MM.1S (cell line): ENCODE measurements at places on chromosomes 2 and 18.

DNA sequence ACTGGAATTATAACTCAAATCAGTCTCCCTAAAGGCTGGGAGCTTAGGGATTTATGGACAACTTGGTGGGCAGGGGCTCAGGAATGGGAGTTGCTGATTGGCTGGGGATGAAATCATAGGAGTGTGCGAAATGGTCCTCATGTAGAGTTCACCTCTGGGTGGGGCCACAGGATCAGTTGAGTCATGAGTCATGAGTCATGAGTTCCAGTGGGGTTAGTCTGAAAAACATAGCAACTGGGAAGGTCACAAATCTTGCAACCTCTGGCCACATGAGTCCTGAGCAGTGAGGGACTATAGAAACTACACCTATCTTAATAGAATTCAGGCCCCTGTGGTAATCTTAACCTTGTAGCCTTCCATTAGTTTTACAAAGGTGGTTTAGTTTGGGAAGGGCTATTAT lies 383.3 kb downstream of the RBM43 start:
- DNase-seq, result no peak

- DNase-seq, result no peak
These were observed 55.5 kb downstream of the SEPTIN10 start for GRCh38 chr2:109558076-109558882.

- DNase-seq, result no peak
These were observed 291.6 kb downstream of the IRS1 start for GRCh38 chr2:226508005-226508404.

GRCh38 chr2:15986068-15986560 lies 45.8 kb downstream of the MYCN start:
- no peak for DNase-seq

- DNase-seq, result no peak
These were observed 55.3 kb upstream of the HK2 start for GRCh38 chr2:74778381-74779264.

- DNase-seq, result peak; percentile 54
These were observed at the start of gene GYPC for GRCh38 chr2:126655500-126656430. TSS of gene GYPC (plus strand) at chr2:126656158. CDS start at chr2:126656264, 106 bp downstream.

DNA sequence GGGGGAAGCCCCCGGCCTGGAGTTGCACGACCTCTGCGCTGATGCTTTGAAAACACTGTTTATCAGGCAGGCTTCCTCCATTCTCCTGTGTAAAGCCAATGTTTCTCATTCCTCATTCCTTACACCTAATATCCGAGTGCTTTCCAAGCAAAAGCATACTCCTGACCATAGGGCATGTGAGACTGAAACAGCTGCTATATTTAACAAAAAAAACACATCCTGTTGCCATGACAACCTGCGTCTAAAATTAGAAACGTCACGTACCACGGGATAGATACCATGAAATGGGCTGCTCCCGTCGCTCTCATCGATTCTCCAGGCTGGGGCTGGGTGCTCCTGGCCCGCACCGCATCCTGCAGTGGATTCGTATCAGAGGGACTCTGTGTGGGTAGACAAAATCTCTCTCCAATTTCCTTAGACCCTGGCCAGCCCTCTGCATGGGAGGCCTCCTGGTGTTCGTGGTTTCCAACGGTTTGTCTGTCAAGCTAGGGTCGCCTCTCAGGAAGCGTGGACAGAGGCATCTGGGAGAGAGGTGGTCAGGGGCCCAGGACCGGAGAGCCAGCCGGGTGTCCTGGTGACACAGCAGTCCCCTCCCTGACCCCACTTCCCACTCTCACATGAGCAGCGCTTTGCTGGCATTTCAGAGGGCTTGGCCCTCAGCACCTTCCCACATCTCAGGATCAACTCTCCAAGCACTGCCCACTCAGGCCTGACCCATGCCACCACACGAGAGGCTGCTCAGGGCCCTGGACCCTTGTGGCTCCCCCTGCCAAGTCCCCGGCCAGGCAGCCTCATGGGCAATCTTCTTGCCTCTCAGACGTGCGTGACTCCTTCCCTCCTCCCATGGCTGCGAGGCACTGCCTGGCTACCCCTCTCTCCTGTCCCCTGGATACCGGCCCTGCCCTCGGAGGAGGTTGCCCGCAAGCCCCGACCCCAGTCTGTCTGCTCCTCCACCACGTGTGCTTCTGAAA lies 268.1 kb downstream of the NDUFA10 start:
- no peak for DNase-seq

GRCh38 chr2:204732019-204732418 lies 186.7 kb downstream of the PARD3B start:
- DNase-seq, result no peak

GRCh38 chr2:27636766-27637165 lies 7.9 kb downstream of the GPN1 start:
- no peak for DNase-seq

GRCh38 chr2:149625671-149626070 lies 38.1 kb upstream of the MMADHC start:
- no peak for DNase-seq

- peak; percentile 75 for DNase-seq
These were observed at the start of gene GAD1 for GRCh38 chr2:170816504-170817092. TSS of gene GAD1 (plus strand) at chr2:170816887. CDS start at chr2:170818592, 1,705 bp downstream.

DNA sequence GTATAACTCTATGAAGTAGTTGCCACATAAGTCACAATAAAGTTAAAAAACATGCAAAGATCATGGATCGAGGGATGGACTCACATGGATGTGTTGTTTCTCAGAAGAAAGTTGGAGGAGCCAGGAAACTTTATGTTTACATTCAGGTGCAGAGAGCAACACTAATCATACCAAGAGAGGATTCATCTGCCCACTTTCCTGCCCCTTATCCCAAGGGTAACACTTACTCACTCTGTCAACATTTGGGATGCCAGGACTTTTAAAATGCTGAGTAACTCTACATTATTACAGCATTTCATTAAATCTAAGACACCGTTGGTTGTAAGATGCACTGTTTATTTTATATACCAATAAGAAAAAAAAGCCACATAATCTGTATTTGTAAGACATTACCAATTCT lies 170.4 kb downstream of the KCNE4 start:
- no peak for DNase-seq

DNA sequence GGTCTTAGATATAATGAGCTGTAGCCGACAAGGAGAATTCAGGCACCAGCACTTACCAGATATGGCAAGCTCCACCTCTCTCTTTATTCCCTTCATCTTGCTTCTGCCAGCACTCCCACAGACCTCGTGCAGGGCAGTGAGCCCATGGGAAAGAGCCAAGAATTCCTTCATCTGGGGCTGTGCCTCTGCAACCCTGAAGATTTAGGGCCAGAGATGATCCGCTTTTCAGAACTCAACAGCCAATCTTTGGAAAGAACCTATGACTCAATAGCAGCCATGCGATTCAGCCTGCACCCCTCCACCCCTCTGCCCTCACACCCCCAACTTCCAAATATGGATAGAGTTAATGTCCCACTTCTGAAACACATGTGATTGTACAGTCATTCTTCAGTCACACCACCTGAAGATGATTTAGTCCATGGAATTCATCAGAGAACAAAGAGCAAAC lies 533.7 kb upstream of the TNP1 start:
- no peak for DNase-seq

- peak; percentile 53 for DNase-seq
These were observed 23.7 kb downstream of the FAM178B start for GRCh38 chr2:96962567-96963203.

DNA sequence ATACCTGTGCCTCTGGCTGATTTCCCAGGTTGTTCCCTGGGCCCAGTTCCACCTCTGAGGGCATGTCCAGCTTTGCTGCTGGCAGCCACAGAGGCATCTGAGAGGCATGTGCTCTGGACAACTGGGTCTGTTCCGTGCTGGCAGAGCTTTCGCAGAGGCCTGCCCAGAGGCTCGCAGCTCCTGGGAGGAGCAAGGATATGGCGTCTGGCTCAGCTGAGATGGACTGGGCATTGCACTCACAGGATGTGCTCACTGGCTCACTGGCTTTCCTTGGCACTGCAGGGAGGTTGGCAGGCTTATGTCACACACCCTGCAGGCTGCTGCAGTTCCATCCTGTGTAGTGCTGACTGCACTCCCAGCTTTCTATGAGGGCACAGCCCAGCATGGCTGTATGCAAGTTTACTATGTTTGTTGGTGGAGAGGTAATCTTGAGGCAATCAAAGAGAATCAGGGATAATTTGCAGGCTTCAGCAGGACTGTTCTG lies 172.3 kb downstream of the PRKCE start:
- DNase-seq, result no peak

DNA sequence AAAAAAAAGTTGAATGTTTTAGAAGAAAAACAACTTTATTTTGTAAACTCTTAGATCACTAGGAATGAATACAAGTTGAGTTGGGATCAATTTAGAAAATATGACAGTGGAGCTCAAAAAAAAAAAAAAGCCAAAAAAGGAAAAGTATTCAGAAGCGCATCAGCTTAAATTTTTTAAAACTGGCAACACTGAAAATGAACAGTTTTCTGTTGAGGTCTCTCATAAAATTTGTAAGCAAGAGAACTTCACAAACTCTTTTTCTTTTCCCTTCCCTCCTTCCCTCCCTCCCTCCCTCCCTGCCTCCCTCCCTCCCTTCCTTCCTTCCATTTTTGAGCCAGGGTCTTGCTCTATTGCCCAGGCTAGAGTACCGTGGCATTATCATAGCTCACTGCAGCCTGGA lies 143.9 kb downstream of the B3GNT2 start:
- DNase-seq, result no peak

DNA sequence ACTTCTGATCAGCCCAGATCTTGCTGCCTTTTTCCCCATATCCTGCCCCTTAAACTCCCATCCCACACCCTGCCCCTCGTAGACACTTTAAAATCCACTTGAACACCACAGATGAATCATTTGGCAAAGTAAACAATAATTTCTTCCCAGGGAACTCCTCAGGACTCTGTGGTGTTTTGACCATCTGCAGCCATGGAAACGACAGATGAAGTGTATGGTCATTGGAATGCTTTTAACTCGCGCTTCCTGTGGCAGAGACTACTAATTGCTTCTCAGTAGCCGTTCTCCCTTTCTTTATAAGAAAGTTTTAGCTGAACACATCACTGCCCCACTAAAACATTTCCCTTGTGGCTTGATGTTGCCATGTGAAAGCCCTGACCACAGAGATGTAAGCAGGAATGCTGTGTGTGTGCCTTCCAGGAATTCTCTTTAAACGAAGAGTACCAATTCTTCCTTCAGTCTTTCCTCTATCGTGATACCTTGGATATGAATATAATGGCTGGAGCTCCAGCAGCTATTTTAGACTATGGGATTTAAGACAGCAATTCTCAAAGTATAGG lies 92.7 kb upstream of the PARD3B start:
- no peak for DNase-seq

GRCh38 chr2:163601377-163601776 lies 134.4 kb downstream of the FIGN start:
- DNase-seq, result no peak

DNA sequence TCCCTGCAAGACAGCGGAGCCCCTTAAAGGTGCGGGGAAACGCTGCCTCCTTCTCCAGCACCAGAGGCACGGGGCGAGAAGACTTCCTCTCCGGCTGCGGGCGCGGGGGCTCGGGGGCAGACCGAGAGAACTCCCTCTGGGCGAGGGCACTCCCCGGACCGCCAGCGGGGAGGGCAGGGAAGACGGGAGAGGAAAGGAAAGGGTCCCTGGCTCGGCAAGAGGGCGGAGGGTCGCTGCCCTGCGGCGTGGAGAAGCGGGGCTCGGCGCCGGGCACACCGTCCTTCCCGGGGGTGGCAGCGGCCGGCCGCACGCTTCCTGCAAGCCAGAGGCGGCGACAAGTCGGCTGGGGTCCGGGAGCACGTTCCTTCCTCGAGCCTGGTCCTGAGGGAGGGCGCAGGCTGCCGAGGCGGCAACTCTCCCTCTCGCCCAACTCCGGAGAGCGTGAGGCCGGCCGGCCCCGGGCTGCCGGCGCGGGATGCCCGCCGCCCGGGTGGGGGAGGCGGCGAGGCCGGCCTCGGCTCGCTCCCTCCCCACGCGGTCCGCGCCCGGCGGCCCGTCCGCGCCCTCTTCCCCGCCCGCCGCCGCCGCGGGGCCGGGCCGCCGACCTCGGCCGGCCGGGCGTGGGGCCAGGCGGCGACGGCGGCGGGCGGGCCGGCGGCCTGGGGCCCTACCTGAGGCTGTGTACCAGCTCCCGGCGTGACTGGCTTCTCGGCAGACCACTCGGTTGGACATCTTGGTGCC lies 1.1 kb downstream of the MEMO1 start:
- DNase-seq, result peak; percentile 34

- DNase-seq, result no peak
These were observed 471.0 kb downstream of the TMEM182 start for GRCh38 chr2:103232865-103233264.

GRCh38 chr2:70962885-70963878 lies 15.2 kb upstream of the ANKRD53 start:
- DNase-seq, result no peak

DNA sequence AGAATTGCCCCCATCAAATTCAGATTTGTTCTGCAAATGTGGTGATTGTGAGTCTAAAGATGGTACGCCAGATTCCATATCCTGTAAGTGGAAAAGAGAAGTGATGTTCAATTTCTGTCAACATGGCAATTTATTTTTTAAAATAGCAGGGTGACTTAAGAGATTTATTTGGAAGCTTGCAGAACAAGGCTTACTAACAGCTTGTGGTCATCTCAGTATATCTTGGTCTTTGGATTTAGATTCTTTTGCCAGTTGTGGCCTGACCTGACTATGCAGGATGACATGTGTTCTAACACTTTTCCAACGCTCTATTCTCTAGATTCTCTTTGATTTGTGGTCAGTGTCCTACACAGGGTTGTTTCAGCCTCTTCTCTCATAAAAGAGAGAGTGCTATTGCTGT lies 74.4 kb downstream of the MAP3K20 start:
- DNase-seq, result no peak

DNA sequence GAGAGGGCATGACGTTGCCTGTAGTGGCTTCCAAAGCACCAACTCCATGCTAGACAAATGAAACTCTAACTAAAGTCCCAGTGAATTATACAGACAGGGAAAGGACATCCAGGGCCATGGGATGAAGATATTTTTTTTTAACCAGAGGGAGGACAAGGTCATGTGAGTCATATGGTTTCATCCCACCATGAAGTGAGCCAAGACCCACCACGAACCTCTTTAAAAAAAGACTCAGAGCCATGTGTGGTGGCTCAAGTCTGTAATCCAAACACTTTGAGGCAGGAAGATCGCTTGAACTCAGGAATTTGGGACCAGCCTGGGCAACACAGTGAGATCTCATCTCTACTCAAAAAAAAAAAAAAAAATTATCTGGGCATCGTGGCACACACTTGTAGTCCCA lies 115.2 kb downstream of the LIPG start:
- no peak for DNase-seq

- no peak for DNase-seq
These were observed 163.5 kb downstream of the RTP5 start for GRCh38 chr2:242032780-242033656.

GRCh38 chr2:135030826-135031225 lies 16.4 kb downstream of the MAP3K19 start:
- peak; percentile 18 for DNase-seq
